Tracheal epithelial cell (primary cell): ENCODE measurements at places on chromosomes 2 and 18. TPM values are rescaled to one million over a fixed set of nuclear protein-coding genes. Genes with fewer than 3 reads are reported as not detected.

Gene ALPG
- total RNA-seq: under 0.01 TPM in 1 of 2 replicates, not detected in the other

Gene SRD5A2
- total RNA-seq: not detected in 2 replicates

Gene DSG4
- not detected in 2 replicates for total RNA-seq

Gene CRYGC
- total RNA-seq: not detected in 2 replicates

Gene SLC4A3
- total RNA-seq: 1.3 and 5.3 TPM in 2 replicates

Gene SERPINB2
- 23.9 and 219 TPM in 2 replicates for total RNA-seq

Gene CCDC68
- total RNA-seq: 9.2 and 9.4 TPM in 2 replicates

Gene PTRHD1
- total RNA-seq: 18.3 and 23.0 TPM in 2 replicates

Gene CHCHD5
- 1.7 and 7.9 TPM in 2 replicates for total RNA-seq

Gene ANKRD30B
- not detected in 2 replicates for total RNA-seq

Gene RNU2-63P
- not detected in 2 replicates for total RNA-seq

Gene CKAP2L
- 0.21 and 0.48 TPM in 2 replicates for total RNA-seq

Gene ZNF2
- 5.5 and 6.7 TPM in 2 replicates for total RNA-seq

Gene GPR17
- total RNA-seq: not detected in 2 replicates

Gene GBX2
- total RNA-seq: not detected in 2 replicates

Gene NXPH2
- total RNA-seq: not detected in 2 replicates

Gene CRYBA2
- not detected in 2 replicates for total RNA-seq

Gene ZEB2
- 2.2 TPM in 1 of 2 replicates, not detected in the other for total RNA-seq

Gene METTL8
- total RNA-seq: 39.8 and 55.6 TPM in 2 replicates

Gene EXOC6B
- total RNA-seq: 22.9 and 45.8 TPM in 2 replicates

Gene SKOR2
- total RNA-seq: not detected in 2 replicates

Gene MAL
- 1.3 and 55.9 TPM in 2 replicates for total RNA-seq

Gene PLEKHH2
- 1.7 and 1.9 TPM in 2 replicates for total RNA-seq

Gene CTAGE1
- not detected in 2 replicates for total RNA-seq

Gene SCYGR4
- total RNA-seq: not detected in 2 replicates

Gene SLC8A1
- total RNA-seq: 3.6 and 6.3 TPM in 2 replicates

Gene ANKRD62
- total RNA-seq: 0.21 TPM in 1 of 2 replicates, not detected in the other

Gene TCF4
- 6.7 and 9.2 TPM in 2 replicates for total RNA-seq

Gene LINC00305
- not detected in 2 replicates for total RNA-seq

Gene SIX3
- total RNA-seq: not detected in 2 replicates

Gene MC2R
- total RNA-seq: not detected in 2 replicates

Gene DSC2
- 65.4 and 69.6 TPM in 2 replicates for total RNA-seq

Gene MAPRE2
- 0.43 and 1.9 TPM in 2 replicates for total RNA-seq

Gene TGFA
- total RNA-seq: 99.1 and 248 TPM in 2 replicates

Gene ACTR3
- total RNA-seq: 178 and 290 TPM in 2 replicates

Gene HAAO
- not detected in 2 replicates for total RNA-seq

Gene ESPNL
- 0.48 TPM in 1 of 2 replicates, not detected in the other for total RNA-seq

Gene ANKRD53
- under 0.01 TPM in 1 of 2 replicates, not detected in the other for total RNA-seq

Gene SULT1C2
- 0.21 and 0.72 TPM in 2 replicates for total RNA-seq

Gene PTPRM
- total RNA-seq: 43.1 and 55.2 TPM in 2 replicates

Gene RFTN2
- total RNA-seq: 0.21 TPM in 1 of 2 replicates, not detected in the other

Gene SLC4A5
- 0.24 and 0.64 TPM in 2 replicates for total RNA-seq

Gene SLC14A1
- total RNA-seq: not detected in 2 replicates

Gene KIAA2012
- not detected in 2 replicates for total RNA-seq

Gene ZNF521
- 0.72 TPM in 1 of 2 replicates, not detected in the other for total RNA-seq

Gene HOXD9
- 0.72 TPM in 1 of 2 replicates, not detected in the other for total RNA-seq

Gene TANK
- total RNA-seq: 88.2 and 91.4 TPM in 2 replicates

Gene DOK1
- 3.0 and 3.9 TPM in 2 replicates for total RNA-seq

Gene GALNT13
- total RNA-seq: 0.24 and 0.85 TPM in 2 replicates

Gene FAM161A
- total RNA-seq: 0.72 and 1.7 TPM in 2 replicates

Gene UGT1A7
- total RNA-seq: 1.4 and 1.5 TPM in 2 replicates

Gene STAM2
- total RNA-seq: 23.6 and 26.6 TPM in 2 replicates

Gene C18orf32
- 29.4 and 30.9 TPM in 2 replicates for total RNA-seq
